Activated T-cell treated with anti-CD3 and anti-CD28 coated beads for 1 hour (primary cell): ENCODE measurements at places on chromosomes 3 and 15.

- no peak for DNase-seq
These were observed 12.0 kb downstream of the RAB6B start for GRCh38 chr3:133883641-133884040.

DNA sequence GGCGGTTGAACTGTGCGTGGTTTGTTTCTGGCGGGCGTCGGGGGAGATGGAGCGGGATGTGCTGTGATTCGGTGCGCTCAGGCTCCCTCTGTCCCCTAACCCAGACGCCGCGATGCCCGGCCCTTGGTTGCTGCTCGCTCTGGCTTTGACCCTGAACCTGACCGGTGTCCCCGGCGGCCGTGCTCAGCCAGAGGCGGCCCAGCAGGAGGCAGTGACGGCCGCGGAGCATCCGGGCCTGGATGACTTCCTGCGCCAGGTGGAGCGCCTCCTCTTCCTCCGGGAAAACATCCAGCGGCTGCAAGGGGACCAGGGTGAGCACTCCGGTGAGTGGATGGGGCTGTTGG lies 1.2 kb downstream of the TRH start:
- no peak for DNase-seq

DNA sequence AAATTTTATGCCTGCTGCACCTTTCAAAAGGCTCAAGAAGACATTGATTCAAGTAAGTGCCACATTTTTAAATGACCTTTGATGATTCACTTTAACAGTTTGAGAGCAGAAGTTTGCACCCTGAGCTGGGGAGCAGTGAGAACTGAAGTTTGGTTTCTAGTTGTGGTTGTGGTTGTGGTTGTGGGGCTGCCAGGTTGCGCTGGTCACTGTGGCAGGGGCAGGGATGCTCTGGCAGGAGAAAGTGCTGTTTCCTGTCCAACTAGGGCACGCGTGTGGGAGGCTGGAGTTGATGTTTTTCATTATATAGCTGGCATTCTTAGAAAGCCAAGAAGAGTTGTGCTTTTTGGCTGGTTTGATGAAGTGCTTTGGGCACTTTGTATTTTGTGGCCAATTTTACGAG lies 339.7 kb upstream of the NR2F2 start:
- no peak for DNase-seq

GRCh38 chr15:90497376-90497775 lies 32.3 kb upstream of the CRTC3 start:
- no peak for DNase-seq

- no peak for DNase-seq
These were observed 104.8 kb upstream of the CHRNA7 start for GRCh38 chr15:31925541-31925940.

GRCh38 chr3:107833043-107833442 lies 257.8 kb downstream of the CD47 start:
- DNase-seq = no peak

DNA sequence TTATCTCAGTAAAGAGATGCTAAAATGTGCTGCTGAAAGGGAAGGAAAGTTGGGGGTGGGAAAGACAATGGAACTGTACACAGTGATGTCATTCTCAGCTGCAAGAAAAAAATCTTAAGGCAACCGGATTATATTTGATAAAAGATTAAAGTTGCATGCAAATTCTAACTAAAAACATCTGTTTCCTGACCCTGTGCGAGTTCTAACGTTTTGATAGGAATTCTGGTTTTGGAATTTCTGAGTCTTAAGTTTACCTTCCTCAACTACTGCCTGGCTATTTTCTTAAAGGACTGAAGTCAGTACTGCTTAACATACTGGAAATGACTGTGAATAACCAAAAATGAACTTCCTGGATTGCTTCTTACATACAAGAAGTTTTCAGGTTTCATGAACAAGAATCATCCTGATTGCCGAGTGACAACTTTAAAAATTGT lies 115.5 kb downstream of the SLC25A26 start:
- no peak for DNase-seq

DNA sequence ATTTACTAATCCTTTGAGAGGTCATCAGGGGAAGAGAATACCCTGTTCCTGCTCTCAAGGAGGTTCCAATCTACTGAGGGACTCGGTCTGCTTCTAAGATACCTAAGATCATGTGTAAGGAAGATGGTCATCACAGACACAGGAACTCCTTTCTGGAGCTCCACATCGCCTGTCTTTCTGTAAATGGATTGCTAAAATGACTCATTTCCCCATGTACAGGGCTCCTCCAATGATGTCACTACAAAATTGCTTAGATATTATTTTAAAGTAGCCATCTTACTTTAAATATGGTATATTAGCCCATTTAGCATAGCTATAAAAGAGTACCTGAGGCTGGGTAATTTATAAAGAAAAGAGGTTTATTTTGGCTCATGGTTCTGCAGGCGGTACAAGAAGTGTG lies 206.1 kb upstream of the PROK2 start:
- no peak for DNase-seq

- no peak for DNase-seq
These were observed 125.4 kb downstream of the VGLL3 start for GRCh38 chr3:86865506-86865905.

DNA sequence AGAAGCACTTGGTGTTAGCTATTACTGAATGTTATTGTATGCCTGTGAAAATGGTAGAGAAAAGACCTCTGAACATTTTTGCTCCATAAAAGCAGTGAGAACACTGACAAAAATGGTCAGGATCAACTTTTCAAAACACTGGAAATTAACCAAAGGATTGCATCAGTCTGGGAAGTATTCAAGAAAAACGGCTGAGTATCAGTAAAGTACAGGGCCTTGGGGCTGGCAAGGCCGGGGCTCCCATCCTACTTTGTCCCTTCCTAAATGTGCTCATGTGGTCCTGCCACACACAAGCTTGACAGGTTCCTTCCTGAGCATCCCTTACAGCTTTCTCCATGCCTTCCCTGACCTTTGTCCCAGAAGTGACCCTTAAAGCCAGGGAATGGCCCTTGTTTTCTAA lies 84.0 kb downstream of the CFAP20DC start:
- no peak for DNase-seq

GRCh38 chr15:45690581-45691260 lies 55.9 kb downstream of the SQOR start:
- DNase-seq = no peak

GRCh38 chr3:160451602-160452001 lies 2.0 kb upstream of the TRIM59 start:
- no peak for DNase-seq

DNA sequence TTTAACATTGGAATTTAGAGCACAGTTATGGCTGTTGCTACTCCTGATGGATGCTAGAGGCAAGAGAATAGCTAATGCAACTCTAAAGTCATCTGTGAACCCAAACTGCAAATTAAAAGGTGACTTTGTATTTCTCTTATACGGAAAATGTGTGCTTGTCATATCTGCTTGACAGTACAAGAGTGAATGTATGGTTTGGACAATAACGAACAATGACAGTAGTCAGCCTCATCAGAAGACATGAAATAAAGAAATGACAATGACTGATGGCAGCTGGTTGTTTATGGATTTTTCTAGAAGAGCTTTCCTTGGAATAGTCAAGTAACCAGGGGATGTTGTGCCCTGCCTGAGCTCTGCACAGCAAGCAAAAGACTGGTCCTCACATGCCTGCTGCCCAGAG lies 168.8 kb upstream of the FEZF2 start:
- no peak for DNase-seq

DNA sequence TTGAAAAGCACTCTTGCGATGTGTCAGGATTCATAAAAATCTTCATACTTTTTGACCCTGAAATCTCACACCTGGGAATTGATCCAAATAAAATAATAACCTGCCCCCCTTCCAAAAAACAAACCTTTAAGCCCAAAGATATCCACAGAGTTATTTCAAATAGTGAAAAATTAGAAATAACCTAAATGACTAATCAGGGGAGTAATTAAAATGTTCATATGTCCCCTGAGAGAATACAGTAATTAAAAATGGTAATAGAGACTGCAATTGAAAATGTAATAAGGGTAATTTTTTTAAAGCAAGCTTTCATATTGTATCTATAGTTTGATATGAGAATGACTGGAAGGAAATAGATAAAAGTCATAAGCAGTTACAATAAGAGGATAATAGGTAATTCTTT lies 68.0 kb downstream of the CALML4 start:
- DNase-seq = no peak

DNA sequence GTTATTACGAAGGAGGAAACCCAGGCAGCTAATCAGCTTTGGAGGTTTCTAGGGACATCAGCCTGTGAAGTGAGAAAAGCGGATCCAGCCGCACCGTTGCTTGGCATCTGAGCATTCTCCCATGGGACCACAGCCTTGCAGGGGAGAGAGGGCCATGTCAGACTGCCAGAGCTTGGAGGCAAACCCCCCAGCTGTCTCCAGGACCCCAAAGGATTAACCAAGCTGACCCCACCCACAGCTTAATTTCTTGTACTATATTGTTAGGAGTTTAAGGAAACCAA lies 5.1 kb downstream of the IGDCC3 start:
- no peak for DNase-seq

GRCh38 chr3:42572278-42572677 lies 9.5 kb downstream of the SEC22C start:
- DNase-seq = no peak

DNA sequence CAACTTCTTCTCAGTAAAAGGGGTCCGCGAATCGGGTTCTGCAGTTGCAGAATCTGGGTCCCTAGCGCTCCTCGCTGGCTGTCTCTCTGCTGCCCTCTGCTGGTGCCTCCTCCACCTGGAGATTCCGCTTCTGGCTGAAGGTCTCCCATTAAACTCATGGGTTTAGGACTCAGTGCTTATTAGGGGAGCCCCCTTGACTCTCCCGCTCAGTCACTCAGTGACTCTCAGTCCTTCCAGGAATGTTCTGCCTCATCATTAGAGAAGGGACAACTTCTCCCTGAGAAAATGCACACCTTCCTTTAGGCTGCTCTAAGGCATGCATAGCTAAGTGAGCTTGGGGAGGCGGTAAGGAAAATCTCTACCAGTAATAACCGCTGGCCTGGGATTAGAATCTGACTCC lies 7.1 kb downstream of the CPN2 start:
- peak; percentile 72 for DNase-seq

DNA sequence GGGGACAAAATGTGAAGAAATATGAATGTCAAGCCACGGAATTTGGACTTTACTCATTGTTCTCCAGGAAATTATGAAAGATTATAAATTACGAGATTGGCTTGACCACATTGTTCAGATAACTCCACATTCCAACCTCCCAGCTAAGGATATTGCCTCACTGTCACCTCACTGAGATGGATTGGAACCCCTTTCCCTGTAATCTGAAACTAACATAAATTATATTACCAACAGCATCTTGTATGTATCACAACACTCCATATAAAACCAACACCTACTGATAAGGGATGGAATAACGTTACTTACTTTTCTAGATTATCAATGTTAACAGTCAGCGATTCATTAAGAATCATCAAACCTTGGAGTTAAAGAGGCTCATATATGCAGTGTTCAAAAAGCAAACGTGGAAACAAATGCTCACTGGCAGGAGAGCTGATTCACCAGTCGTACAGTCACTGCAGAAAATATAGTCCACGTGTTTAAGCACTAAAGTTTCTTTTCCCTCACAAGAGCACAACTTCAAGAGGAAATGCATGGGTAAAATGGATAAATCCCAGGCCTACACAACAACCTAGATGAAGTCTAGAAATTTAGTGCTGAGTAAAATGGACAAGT lies 451.5 kb downstream of the FGF12 start:
- DNase-seq = no peak

DNA sequence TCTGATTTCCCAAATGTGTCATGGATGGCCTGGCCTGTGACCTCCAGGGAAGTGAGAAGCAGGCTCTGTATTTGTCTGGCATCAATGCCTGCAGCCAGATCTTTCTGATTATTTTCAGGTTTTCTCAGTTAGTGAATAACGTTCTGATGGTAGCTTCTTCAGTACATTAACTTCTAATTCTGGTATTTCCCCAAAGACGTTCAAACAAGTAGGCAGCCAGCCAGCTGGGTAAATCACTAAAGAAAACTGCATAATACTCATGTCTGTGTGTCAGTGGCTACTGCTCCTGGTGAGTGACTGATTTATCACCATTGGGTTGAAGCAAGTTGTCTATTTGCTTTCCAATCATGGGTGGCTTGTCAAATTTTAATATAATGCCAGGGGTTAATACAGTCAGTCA lies 162.6 kb upstream of the PFN2 start:
- no peak for DNase-seq

- DNase-seq = no peak
These were observed 666.7 kb upstream of the CADM2 start for GRCh38 chr3:84292128-84292527.

DNA sequence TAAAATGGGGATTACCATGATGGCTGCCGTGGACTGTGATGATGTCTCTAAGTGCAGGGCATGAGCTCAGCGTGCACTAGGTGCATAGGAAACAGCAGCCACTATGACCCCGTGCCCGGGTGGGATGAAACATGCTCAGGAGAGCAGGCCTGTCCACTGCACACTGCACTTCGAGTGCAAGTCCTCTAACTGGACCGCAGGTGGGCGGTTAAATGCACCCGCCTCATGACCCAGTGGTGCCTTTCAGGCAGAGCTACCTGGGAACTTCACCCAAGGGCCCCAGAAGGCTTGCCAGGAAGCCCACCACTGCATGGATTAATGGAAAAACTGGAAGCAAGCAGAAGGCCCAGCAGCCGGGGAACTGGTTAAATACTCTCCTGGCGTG lies 34.0 kb downstream of the PRKCD start:
- no peak for DNase-seq

GRCh38 chr15:42358141-42358540 lies 1.2 kb upstream of the CAPN3 start:
- no peak for DNase-seq

- no peak for DNase-seq
These were observed 46.3 kb upstream of the CDV3 start for GRCh38 chr3:133527081-133527715.

DNA sequence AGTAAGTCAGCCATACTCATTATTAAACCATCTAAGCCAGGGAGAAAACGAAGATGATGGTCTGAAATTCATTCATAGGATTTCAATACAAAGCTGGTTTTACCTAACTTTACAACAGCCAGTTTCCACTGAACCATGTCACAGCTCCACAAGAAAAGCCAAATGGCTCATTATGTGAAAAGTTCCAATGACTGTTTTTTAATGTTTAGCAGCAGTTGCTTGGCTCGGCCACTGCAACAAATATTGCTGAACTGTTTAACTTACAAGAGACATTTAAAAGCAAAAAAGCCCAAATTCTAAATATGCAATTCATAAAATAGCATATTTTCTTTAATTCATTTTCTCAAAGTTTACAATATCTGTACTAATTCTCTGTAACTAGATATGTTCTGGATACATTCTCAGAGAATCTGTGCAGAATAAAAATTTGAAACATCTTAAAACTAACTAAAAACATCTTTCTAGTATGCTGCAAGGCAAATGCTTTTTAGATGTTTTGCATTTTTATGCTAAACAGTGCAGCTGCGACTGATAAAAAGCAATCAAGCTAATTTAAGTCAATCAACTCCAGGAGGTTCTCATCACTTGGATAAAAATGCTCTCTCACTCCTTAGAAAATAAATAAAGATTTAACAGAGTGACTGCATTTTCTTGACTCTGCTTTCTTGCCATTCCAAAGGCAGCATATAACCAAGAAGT lies 356.5 kb downstream of the ERC2 start:
- no peak for DNase-seq
